Kidney epithelial cell (primary cell): ENCODE measurements at places on chromosomes 6 and 20. TPM values are rescaled to one million over a fixed set of nuclear protein-coding genes. Genes with fewer than 3 reads are reported as not detected.

CD24 gene
- total RNA-seq: 562 and 578 TPM in 2 replicates

PI3 gene
- total RNA-seq: not detected in 2 replicates

OPRM1 gene
- total RNA-seq: not detected in 2 replicates

GSTA1 gene
- not detected in 2 replicates for total RNA-seq

NKX2-2 gene
- not detected in 2 replicates for total RNA-seq

ZNF334 gene
- total RNA-seq: 7.8 and 8.0 TPM in 2 replicates

KCNB1 gene
- not detected in 2 replicates for total RNA-seq

KPNA5 gene
- total RNA-seq: 9.3 and 13.6 TPM in 2 replicates

CDH26 gene
- total RNA-seq: 0.29 and 0.48 TPM in 2 replicates

RAET1E gene
- total RNA-seq: not detected in 2 replicates

DST gene
- 91.3 and 108 TPM in 2 replicates for total RNA-seq

TSBP1 gene
- total RNA-seq: not detected in 2 replicates

FOXS1 gene
- total RNA-seq: 5.7 and 5.9 TPM in 2 replicates

HNF4A gene
- not detected in 2 replicates for total RNA-seq

NKX2-4 gene
- total RNA-seq: not detected in 2 replicates

SRC gene
- 49.7 and 60.5 TPM in 2 replicates for total RNA-seq

AVP gene
- not detected in 2 replicates for total RNA-seq

CST5 gene
- total RNA-seq: 0.34 and 2.6 TPM in 2 replicates

CRYBG1 gene
- total RNA-seq: 4.4 TPM in 2 replicates

PNLDC1 gene
- not detected in 2 replicates for total RNA-seq

PPDPF gene
- 114 and 211 TPM in 2 replicates for total RNA-seq

BPIFB2 gene
- not detected in 2 replicates for total RNA-seq

CDKN1A gene
- 1,168 and 1,214 TPM in 2 replicates for total RNA-seq

IYD gene
- total RNA-seq: not detected in 2 replicates

UNC5CL gene
- 1.1 and 1.8 TPM in 2 replicates for total RNA-seq

EDN1 gene
- total RNA-seq: 53.3 and 59.8 TPM in 2 replicates

C6orf52 gene
- 3.1 and 3.3 TPM in 2 replicates for total RNA-seq

RPRD1B gene
- 12.7 and 21.1 TPM in 2 replicates for total RNA-seq

TSPO2 gene
- total RNA-seq: not detected in 2 replicates
